ENCODE measurements at places on chromosomes 7 and 10.

DNA sequence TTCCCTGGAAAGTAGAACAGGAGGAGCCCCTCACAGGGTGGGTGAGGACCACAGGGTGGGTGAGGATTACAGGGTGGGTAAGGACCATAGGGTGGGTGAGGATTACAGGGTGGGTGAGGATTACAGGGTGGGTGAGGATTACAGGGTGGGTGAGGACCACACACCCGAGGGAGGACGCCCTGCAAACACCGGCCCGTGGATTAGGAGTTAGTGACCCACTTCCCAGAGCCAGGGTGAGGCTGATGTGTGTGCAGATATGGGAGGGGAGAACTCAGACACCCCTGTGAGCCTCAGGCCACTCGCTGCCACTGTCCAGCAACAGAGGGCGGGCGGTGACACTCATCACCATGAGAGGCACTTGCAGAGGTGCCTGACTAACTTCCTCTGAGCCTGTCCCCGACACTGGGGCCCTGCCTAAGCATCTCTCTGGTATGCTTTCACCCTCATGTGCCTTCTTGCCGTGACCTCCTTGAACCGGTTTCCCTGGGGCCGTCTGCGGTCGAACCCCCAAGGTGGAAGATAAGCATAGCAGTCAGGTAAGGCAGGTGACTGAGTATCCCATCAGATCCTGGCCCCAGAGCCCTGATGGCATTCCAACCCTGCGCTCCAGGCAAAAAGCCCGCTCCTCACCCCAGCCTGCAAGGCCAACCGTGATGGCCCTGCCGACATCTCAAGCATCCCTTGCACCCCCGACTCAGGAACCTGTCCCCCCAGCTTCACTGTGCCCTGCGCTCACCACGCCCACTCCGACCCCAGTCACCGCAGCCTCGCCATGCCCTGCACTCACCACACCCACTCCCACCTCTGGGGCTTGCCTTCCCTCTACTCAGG, 74.1 kb downstream of the FAM53B start:
- no peak for DNase-seq

DNA sequence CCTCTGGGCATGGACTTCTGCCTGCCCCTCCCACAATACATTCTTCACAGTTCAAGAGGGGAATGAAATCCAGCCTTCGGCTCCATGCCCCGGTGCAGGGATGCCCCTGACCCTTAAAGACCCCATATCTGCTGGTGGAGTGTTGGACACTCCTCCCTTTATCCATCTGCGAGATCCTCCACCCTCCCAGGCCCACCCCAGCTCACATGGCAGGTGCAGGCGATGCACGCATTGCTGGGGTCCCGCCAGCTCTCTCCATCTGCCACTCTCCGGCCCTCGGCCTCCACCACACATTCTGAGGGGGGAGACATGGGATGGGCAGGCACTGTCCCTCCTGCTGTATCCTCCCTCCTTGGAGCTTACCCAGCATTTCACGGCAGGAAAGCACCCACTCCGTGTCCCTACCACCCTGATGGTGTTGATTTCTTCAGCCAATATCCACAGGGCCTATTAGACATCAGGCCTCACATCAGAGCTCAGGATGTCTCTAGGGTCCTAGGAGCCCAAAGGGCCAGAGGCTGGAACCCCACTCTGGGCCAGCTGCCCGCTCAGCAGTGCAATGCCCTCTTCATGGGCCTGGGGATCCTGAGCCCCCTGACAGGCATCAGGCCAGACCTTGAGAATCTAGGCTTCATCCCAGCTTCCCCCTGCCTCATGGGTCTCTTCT, 18.3 kb downstream of the ATP6V1F start:
- DNase-seq = no peak

DNA sequence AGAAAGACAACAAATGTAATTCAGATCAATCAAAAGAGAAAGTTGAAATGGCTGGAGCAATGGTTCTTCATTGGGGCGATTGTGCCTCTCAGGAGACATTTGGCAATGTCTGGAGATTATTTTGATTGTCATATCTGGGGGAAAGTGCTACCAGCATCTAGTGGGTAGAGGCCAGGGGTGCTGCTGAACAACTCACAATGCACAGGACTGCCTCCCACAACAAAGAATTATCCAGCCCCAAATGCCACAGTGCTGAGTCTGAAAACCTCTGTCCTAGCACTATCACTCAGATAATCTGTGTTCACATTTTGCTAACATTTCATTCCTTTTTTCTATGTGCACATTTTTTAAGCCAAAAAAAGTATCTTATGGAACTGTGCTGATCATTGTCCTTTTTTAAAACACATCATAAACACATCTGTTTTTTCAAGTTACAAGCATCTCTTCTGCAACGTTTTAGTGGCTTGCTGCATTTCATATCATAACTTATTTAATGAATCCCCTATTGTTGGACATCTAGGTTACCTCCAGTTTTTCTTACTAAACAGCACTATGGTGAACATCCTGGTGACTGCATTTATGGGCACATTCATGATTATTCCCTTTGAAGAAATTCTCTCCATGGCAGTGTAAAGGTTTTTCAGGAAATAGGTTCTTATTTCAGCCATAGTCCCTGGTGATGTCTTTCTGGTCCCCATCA, 114.2 kb downstream of the C10orf105 start:
- DNase-seq = no peak

GRCh38 chr10:71771821-71772617, 1.3 kb downstream of the VSIR start:
- peak; percentile 79 for DNase-seq

GRCh38 chr7:18532813-18533212, 37.3 kb downstream of the HDAC9 start:
- no peak for DNase-seq
